Hepatocyte (in vitro differentiated cells): ENCODE measurements at places on chromosomes 4 and X.

- peaks cover 14% of the 10 kb centered on the region for H3K4me1 ChIP-seq
- H3K36me3 ChIP-seq = no peaks in the 10 kb centered on the region
- no peak overlapping the region for H3K4me3 ChIP-seq
These were observed 131.4 kb downstream of the CBR4 start for GRCh38 chr4:168878623-168879022.

DNA sequence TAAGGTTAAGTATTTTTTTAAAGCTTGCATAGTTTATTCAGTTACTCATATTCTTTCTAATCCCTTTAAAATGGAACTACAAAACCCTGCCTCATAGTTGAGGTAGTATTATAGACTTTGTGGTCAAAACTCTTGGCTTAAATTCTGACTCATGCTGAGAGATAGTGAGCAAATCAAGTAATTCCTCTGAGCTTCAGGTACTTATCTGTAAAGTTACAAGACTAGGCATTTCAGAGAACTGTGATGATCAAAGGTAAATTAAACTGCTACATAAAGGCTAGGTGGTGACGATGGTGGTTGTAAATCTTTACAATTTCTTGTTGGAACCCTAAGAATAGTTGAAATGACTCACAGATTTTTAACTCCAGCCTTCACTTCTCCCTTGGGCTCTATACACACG, 3.2 kb upstream of the CLOCK start:
- H3K27ac ChIP-seq = no peak overlapping the region
- DNase-seq = peak; percentile 51
- no peaks in the 10 kb centered on the region for H3K36me3 ChIP-seq
- no peaks in the 10 kb centered on the region for H3K27me3 ChIP-seq
- H3K4me1 ChIP-seq = peaks cover 12% of the 10 kb centered on the region

DNA sequence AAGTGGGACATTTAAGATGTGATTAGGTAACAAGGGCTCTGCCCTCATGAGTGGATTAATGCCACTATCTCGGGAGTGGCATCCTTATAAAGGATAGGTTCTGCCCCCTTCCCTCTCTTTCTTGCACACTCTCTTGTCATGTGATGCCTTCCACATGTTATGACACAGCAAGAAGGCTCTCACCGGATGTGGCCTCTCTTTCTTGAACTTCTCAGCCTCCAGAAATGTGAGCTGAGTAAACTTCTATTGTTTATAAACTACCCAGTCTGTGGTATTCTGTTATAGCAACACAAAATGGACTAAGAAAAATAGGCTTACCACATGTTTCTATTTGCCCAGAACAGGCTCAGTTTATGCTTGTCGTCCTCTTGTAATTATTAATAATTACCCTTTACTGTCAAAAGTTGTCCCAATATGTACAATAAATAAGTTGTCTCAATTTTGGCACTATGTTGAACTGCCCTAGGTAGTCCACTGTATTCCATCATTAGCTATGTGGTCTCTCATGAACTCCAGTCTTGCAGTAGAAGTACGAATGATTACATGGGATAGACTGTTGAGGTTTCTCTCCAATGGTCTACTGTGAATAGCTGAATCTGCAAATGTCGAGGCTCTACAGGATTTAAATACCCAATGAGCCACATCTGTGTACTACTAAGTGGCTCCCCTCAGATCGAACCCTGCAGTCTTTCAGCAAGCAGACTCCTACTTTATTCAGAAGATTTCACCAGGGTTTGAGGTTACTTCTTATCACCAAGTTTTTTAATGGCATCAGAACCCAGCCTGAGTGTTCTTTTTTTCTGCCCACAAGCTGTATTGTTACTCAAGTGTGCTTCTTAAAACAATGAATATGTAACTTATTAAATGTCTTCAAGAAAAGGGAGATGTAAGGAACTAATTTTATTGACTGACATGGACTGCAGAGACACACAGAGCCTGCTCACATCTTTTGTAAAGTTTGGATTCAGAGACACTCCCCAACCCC, 102.0 kb upstream of the LEF1 start:
- H3K27ac ChIP-seq = peak overlapping the region; percentile 3
- no peak overlapping the region for H3K4me3 ChIP-seq
- no peaks in the 10 kb centered on the region for H3K4me1 ChIP-seq
- no peak for DNase-seq
- no peaks in the 10 kb centered on the region for H3K36me3 ChIP-seq

GRCh38 chrX:131565909-131566308, 22.0 kb downstream of the OR13H1 start:
- H3K4me3 ChIP-seq = no peak overlapping the region
- H3K27me3 ChIP-seq = no peaks in the 10 kb centered on the region
- H3K4me1 ChIP-seq = no peaks in the 10 kb centered on the region
- no peak overlapping the region for H3K27ac ChIP-seq
- H3K36me3 ChIP-seq = no peaks in the 10 kb centered on the region
- no peak for DNase-seq

GRCh38 chr4:73765296-73765695, 24.9 kb downstream of the CXCL8 start:
- no peaks in the 10 kb centered on the region for H3K4me1 ChIP-seq

GRCh38 chrX:153845195-153845594, 14.9 kb upstream of the PDZD4 start:
- H3K36me3 ChIP-seq = no peaks in the 10 kb centered on the region
- no peak overlapping the region for H3K27ac ChIP-seq
- no peaks in the 10 kb centered on the region for H3K4me1 ChIP-seq
- no peak overlapping the region for H3K4me3 ChIP-seq

DNA sequence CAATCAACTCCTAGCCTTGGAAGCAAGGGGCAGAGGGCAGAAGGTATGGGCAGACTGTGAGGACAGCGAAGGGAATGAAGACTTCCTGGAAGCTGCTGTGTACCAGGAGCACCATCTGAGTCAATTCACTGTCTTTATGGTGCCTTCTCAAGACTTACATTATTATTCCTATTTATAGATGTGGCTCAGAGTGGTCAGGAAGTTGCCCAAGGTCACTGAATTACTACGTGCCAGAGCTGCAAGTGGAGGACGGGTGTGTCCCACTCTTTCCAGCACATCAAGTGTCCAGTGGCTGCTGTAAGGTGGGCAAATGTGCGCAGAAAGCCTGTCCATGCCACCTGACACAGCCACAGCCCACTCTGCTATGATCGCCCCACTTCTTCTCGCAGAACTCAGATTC, 32.0 kb downstream of the SMPX start:
- no peak overlapping the region for H3K4me3 ChIP-seq
- no peaks in the 10 kb centered on the region for H3K27me3 ChIP-seq
- H3K36me3 ChIP-seq = no peaks in the 10 kb centered on the region
- H3K4me1 ChIP-seq = no peaks in the 10 kb centered on the region

GRCh38 chrX:74835566-74835965, 89.7 kb downstream of the NEXMIF start:
- H3K27me3 ChIP-seq = no peaks in the 10 kb centered on the region
- no peak overlapping the region for H3K27ac ChIP-seq
- H3K36me3 ChIP-seq = no peaks in the 10 kb centered on the region

DNA sequence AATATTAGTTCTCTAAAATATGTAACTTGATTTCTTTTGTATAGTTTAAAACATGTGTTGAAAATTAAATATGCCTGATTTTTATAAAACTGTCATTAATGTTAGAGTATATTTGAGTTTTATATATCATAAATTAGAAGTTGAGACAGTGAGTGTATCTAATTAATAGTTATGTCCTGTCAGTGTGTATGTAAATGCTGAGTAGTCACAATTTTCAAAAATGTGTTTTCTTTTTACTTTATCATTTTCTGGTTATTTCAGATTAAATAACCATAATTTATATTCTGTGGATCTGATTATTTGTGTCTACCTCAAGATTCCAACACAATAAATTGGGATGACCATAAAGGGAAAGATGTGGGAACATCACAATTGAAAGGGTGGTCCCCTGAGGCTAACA, 82.7 kb upstream of the CXXC4 start:
- H3K27ac ChIP-seq = no peak overlapping the region
- H3K4me1 ChIP-seq = no peaks in the 10 kb centered on the region
- no peaks in the 10 kb centered on the region for H3K36me3 ChIP-seq
- no peaks in the 10 kb centered on the region for H3K27me3 ChIP-seq

DNA sequence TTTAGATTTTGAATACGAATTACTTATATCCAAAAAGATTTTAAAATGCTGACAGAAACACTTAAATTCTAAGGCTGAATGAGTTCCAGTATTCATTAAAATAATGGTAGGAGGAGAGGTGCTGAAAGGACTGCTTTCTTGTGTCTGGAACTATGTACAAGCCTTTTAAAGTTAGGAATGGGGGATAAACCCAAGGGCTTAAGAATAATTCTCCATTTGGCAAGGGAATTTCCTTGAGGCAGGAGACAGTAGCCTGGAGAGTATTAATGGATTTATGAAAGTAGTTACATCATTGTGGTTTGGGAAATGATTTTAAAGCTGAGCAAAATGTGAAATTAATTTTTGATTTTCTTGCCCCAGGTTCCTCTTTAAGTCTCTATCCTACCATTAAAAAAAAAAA, 266.5 kb upstream of the KCNIP4 start:
- H3K27me3 ChIP-seq = peaks cover 3% of the 10 kb centered on the region
- DNase-seq = no peak
- H3K4me3 ChIP-seq = no peak overlapping the region
- no peaks in the 10 kb centered on the region for H3K36me3 ChIP-seq

- no peaks in the 10 kb centered on the region for H3K36me3 ChIP-seq
- no peak for DNase-seq
These were observed 190.9 kb upstream of the BANK1 start for GRCh38 chr4:101599620-101600019.

- no peaks in the 10 kb centered on the region for H3K36me3 ChIP-seq
- no peaks in the 10 kb centered on the region for H3K4me1 ChIP-seq
- H3K4me3 ChIP-seq = no peak overlapping the region
- no peak overlapping the region for H3K27ac ChIP-seq
These were observed 45.0 kb downstream of the ASMT start for GRCh38 chrX:1659664-1660461.

DNA sequence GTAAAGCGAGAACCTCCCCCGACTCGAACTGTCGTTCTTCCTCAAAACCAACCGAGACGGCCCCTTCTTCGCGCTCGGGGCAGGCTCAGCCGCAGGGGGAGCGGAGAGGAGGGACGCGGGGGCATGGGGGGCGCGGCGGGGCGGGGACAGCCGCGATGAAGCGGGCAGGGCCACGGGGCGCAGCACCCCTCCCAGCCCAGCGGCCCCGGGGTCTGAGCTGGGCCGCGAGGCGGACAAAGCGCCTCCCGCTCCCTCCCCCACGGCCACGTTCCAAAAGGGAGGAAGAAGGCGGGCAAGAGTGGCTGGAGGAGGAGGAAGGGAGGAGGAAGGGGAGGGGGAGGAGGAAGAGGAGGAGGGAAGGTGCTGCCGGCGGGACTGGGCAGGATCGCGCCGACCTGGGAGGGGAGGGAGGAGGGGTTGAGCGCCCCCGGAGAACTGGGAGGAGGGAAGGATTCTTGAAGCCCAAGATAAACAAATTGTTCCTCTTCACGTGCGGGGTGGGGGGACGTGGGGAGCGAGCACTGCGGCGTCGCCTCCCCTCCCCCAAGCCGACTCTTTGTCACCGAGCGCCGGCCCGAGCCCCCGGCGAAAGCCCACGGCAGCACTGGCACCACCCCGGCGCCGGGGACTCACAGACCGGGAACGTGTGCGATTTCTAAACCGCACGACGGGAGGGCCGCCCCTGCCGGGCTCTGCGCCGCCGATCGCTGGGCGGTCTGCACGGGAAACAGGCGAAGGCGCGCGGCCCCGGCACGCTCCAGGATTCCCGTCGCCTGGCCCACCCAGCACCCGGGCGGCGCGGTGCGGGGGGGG, 2.9 kb downstream of the MAML3 start:
- DNase-seq = peak; percentile 93
- peak overlapping the region; percentile 68 for H3K4me3 ChIP-seq
- peak overlapping the region; percentile 100 for H3K27ac ChIP-seq
- H3K27me3 ChIP-seq = no peaks in the 10 kb centered on the region
- peaks cover 26% of the 10 kb centered on the region for H3K4me1 ChIP-seq
- no peaks in the 10 kb centered on the region for H3K36me3 ChIP-seq

DNA sequence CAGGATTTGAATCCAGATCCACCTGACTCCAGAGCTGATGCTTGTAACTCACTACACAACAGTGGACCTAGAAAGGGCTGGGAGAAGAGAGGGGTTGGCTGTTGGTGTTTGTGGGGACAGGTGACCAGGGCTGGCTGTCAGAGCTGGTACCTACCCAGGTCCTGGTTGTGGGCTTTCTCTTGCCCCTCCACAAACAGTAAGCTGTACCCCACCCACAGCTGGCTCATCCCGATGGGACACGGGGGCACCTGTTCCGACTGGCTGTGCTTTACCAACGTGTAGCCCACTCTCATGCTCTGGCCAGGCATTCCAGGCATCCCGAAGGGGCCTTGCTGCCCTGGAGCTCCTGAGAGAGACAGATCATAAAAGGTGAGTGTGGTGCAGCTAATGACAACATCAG, 68.7 kb downstream of the ATG4A start:
- H3K4me1 ChIP-seq = no peaks in the 10 kb centered on the region
- no peaks in the 10 kb centered on the region for H3K27me3 ChIP-seq
- no peak overlapping the region for H3K4me3 ChIP-seq

- peaks cover 4% of the 10 kb centered on the region for H3K4me1 ChIP-seq
- H3K27me3 ChIP-seq = no peaks in the 10 kb centered on the region
These were observed 219.8 kb downstream of the MAML3 start for GRCh38 chr4:139934057-139934707.

DNA sequence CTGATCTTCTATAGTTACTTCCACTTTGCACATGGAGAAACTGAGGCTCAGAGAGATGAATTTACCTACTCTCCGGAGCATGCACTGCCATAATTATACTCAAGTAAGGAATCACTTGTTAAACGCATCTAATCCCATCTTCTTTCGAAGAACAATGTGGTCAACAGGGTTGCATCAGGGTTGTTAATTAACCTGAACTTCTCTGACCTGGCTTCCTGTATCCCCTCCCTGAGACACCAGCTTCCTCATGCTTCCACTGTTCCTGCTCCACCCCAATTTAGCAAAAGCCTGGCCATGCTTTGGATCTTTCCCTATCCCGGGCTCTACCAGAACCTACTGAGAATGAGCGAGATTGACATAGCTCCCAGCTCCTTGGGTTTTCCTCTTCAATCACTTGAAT, 136.7 kb downstream of the SMIM20 start:
- peaks cover 16% of the 10 kb centered on the region for H3K4me1 ChIP-seq
- DNase-seq = no peak
- H3K36me3 ChIP-seq = no peaks in the 10 kb centered on the region
- no peak overlapping the region for H3K4me3 ChIP-seq

GRCh38 chr4:1590244-1590643, 93.9 kb downstream of the FAM53A start:
- DNase-seq = no peak
- no peaks in the 10 kb centered on the region for H3K27me3 ChIP-seq
- no peaks in the 10 kb centered on the region for H3K36me3 ChIP-seq

DNA sequence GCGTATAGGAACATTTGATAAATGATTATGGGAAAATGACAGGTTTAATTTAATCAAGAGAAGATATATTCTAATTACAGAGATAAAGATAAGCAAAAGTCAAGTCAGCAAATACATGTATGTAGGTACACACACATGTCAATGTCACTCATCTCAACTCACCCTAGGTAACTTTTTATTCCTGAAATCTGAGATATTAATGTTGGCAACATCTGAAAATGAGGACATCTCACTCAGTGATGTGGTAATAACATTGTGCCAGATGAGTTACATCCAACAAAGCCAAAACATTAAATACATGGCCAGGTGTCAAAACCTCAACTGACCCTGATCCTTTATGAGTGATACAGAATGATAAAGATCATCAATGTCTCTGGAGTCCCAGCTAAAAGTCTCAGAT, 363.3 kb upstream of the F9 start:
- no peak overlapping the region for H3K4me3 ChIP-seq
- no peaks in the 10 kb centered on the region for H3K27me3 ChIP-seq
- no peak for DNase-seq
- no peak overlapping the region for H3K27ac ChIP-seq
